CD4-positive, alpha-beta T cell treated with Interleukin-4 for 4 hours (primary cell): ENCODE measurements at places on chromosomes 7 and 10.

- DNase-seq, result no peak
These were observed 73.0 kb upstream of the GJD4 start for GRCh38 chr10:35532141-35532540.

GRCh38 chr10:132224343-132225072 is 37.8 kb downstream of the DPYSL4 start:
- no peak for DNase-seq

DNA sequence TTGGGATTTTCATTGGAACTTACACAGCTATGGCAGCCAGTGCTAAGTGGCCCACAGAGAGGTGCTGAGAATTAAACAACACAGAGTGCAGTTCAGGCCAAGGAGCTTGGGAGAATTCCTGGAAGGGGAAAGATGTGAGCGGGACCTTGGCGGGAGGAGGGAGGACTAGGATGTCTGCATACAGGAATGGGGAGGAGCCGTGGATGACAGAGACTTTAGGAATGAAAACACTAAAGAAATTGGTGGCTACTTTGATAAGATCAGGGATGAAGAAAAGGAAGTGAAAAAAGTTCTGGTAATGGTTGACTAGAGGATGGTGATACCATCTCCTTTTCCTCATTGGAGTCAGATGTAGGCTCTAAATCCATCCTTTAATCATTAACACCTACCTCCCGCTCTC is 234.2 kb upstream of the FZD8 start:
- no peak for DNase-seq

GRCh38 chr10:122140461-122140902 is 130.6 kb upstream of the BTBD16 start:
- no peak for DNase-seq

- no peak for DNase-seq
These were observed 82.2 kb downstream of the CFAP58 start for GRCh38 chr10:104435822-104436221.

- DNase-seq, result no peak
These were observed 140.6 kb upstream of the CTBP2 start for GRCh38 chr10:125300937-125301336.

- no peak for DNase-seq
These were observed 54.1 kb downstream of the PLPP4 start for GRCh38 chr10:120511165-120511564.

DNA sequence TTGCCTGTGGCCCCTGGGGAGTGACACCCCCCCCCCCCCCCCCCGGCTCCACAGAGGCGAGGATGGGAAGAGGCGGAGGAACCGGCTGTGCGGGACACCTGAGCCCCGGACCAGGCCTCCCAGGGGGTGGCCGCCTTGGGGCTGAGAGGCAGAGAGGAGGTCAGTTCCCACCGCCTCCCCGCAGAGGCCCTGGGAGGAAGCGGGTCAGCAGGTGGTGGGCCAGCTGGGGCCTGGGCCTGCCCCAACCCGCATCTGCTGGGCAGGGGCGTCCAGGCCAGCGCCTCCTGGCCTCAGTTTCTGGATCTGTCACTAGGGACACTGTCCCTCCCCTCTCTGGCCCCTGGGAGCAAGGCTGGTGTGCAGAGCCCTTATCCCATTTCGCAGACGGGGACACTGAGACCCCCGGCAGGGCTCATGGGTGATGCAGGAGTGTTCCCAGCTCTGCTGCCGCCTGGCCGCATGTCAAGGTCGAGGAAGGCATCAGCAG is 14.6 kb upstream of the LFNG start:
- no peak for DNase-seq

DNA sequence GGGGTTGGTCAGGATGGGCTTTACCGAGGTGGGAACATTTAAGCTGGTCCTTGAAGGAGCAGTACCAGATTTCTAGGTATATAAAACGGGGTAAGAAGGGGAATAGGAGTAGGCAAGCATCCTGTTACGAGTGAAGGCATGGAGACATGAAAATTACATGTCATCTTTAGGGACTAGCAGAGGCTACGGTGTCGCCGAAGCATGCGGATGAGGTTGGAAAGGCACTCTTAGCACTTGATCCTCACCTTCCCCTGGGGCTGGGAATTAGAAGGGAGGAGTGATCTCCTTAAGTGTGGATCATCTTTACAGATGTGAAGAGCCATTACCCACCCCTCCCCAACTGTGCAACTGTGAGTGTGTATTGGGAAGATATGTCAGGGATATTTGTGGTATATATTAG is 13.8 kb upstream of the ZRANB1 start:
- DNase-seq, result no peak

- no peak for DNase-seq
These were observed 4.9 kb upstream of the RHOBTB1 start for GRCh38 chr10:60948851-60949250.

GRCh38 chr10:19847321-19847720 is 31.1 kb downstream of the PLXDC2 start:
- DNase-seq, result no peak

- no peak for DNase-seq
These were observed 83.1 kb downstream of the THSD7A start for GRCh38 chr7:11748884-11749283.

- DNase-seq, result no peak
These were observed 243.4 kb downstream of the MGMT start for GRCh38 chr10:129710510-129710847.

DNA sequence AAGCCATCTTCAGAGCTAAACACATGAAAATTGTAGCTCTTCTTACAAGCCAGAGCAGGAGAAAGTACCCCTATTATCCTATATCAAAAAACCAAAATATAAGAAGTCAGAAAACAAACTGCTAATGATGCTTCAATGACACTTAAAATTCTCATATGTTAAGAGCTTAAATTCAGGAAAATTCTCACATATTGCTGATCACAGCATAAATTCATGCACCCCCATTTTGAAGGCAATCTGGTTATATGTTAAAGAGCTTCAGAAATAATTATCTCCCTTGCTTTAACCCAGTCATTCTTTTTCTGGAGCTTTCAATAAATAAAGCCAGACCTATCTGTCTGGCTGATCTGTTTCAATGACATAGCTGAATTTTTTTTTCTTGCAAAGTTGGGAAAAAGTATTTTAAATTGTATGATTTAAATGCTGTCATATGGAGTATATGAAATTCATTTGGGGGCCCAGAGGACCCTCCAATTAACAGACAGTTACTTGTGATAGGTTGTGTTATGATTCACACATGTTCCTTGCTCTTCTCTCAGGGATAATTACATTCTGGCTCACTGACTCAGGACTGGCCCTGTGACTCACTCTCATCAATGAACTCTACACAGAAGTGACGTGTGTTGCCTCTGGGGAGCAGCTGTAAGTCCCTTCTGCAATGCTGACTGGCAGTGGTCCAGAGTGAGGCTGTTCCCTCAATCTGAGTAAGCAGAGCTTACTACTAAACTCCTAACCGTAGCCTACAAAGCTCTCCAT is 85.2 kb downstream of the HGF start:
- DNase-seq, result no peak

DNA sequence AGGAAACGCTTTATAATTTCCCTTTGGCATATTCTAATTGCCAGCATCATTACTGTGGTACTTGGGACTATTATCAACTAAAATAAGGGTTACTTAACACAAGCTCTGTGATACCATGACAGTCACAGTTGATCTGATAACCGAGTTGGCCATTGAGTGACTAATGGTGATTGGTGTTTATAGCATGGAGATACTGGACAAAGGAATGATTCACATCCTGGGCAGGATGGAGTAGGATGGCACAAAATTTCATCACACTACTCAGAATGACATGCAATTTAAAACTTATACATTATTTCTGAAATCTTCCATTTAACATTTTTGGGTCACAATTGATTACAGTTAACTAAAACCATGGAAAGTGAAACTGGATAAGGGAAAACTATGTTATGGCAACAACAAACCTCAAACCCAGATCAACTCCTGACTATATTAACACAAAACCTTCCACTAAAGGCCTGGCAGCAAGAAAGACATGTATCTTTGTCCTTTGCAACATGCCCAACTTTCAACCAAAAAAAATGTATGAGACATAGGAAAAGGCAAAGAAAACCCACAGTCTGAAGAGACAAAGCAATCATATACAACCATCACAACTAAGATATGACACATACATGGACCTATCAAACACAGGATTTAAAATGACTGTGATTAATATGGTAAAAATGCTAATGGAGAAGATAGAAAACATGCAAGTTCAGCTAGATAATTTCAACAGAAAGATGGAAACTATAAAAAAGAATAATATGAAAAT is 208.5 kb upstream of the NRP1 start:
- no peak for DNase-seq

DNA sequence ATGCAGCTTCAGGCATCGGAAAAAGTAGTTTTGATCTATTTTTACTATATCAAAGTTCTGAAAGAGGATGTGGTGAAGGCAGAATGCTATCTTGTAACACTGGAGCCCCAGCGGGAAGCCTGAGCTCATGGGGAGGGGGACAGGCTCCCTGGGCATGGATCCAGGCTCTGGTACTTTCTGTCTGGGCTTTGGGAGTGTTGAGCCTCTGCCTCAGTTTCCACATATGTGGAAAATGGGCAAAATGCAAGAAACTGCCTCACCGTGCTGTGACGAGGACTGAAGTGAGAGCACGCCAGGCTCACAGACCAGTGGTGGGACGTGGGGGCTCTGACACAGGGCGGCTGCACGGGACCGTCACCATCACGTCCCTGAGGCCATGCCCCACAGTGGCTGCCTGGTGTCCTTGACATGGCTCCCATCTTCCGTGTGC is 182.9 kb upstream of the SHH start:
- no peak for DNase-seq

DNA sequence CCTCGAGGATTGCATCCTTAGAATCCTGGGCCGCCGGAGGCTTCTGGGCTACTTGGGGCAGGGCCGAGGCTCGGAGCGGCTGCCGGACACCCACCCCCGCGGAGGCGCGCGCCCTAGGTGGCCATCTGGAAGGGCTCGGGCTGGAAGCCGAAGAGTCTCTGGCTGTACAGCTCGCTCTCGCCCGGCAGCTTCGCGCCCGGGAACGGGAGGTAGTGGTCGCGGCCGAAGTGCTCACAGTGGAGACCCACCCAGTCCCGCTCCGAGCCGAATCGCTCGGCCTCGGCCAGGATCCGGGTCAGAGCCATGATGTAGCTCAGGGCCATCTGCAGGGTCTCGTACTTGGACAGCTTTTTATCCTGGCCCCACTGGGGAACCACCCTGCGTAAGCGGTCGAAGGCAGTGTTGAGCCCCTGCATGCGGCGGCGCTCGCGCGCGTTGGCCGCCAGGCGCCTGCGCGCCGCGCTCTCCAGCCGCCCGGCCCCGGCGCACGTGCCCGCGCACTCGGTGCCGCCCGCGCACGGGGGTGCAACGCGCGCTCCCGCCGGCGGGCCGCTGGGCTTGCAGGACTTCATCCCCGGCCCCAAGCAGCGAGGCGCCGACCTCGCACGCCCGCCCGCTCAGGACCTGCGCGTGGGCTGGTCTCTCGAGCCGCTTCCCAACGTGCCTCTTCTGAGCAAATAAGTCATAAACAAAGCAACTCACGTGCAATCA is 652 bp downstream of the ATOH7 start:
- no peak for DNase-seq

DNA sequence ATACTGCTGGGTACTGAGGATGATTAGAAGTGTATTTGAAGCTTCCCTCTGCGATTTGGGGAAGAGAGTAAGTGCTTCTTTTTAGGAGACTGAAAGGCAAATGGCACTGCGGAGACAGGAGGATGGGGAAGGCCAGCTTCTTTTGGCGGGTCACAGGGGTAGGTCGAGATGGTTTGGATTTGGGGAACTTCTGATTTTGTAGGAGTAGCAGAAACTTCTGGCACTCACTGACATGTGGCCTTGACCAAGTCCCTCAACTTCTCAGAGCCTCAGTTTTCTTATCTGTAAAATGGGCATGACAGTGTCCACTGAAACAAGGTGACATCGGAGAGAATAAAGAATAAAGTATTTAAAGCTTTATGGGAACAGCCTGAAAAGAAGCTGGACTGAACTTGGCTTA is 59.8 kb upstream of the WDR11 start:
- no peak for DNase-seq

DNA sequence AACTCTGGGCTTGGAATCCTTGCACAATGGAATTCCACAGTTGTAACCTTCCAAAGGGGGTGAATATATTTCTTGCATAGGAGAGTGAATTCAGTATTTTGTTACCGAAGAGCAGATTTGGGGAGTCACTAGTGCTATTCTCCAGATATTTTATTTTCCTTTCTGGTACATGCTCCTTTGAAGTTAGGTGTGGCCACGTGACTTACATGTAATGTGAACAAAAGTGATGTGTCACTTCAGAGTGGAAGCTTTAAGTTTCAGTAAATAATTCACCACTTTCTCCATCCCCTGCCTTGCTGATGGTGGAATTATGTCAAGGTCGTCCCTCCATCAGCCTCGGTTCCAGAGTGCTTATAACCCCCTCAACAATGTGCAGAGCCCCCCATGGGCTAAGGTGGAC is 25.3 kb downstream of the ASNS start:
- DNase-seq, result no peak

DNA sequence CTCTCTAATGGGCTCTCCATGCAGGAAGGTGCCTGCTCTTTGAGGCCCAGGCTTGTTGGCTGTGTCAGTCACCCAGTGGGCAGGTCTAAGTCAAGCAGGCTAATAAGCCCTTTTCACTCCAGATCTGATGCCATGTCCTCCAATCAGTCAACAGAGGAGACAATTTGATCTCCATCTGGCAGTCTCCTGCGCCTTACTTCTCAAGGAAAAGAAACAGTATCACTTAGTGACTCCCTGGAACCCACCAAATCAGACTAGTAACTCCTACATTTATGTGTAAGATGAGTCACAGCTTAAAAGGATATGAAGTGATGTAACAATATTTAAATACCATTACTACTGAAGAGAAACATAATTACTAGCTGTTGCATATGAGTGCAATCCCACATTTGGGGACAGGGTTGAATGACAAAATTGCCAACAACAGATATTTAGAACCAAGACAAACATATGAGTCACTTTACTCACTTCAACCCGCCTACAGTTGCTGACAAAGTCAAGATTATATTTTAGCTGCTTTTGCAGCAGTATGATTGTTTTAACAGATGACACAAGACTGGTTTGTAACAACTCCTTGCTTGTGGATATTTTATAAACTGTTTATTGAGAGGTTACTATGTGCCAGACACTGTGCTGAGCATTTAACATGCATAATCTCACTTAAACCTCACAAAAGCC is 72.1 kb downstream of the USP6NL start:
- no peak for DNase-seq

GRCh38 chr7:96685353-96685752 is 24.3 kb downstream of the SEM1 start:
- peak; percentile 29 for DNase-seq

GRCh38 chr7:91496251-91496820 is 232.1 kb downstream of the FZD1 start:
- DNase-seq, result no peak

GRCh38 chr7:114916261-114916892 is 5.5 kb upstream of the MDFIC start:
- DNase-seq, result peak; percentile 61
